ENCODE measurements at places on chromosomes 5 and 9. TPM values are rescaled to one million over a fixed set of nuclear protein-coding genes. Genes with fewer than 3 reads are reported as not detected.

DNA sequence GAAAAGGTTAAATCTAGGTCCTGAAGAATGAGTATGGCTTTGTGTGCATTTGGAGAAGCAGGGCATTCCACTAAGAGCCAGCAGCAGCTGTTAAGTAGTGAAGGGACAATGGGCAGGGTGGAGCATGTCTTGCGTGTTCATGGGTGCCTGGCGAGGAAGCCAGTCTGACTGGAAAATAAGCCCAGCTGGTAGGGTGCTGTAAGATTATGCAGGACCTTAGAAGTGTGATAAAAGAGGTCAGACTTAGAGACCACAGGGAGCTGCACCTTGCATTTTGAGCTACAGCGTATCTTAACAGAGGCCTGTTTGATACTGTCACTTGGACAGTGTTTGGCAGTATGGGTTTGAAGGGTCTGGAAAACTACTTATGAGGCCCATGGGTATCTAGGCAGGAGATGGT, 131.7 kb upstream of the ELL2 start:
- DNase-seq = no peak

GRCh38 chr5:39040875-39041274, 33.3 kb downstream of the RICTOR start:
- no peak for DNase-seq

The FGF18 gene
- total RNA-seq = not detected

The GPR150 gene
- not detected for total RNA-seq

The LHX3 gene
- total RNA-seq = 0.15 TPM

The FLT4 gene
- not detected for total RNA-seq

DNA sequence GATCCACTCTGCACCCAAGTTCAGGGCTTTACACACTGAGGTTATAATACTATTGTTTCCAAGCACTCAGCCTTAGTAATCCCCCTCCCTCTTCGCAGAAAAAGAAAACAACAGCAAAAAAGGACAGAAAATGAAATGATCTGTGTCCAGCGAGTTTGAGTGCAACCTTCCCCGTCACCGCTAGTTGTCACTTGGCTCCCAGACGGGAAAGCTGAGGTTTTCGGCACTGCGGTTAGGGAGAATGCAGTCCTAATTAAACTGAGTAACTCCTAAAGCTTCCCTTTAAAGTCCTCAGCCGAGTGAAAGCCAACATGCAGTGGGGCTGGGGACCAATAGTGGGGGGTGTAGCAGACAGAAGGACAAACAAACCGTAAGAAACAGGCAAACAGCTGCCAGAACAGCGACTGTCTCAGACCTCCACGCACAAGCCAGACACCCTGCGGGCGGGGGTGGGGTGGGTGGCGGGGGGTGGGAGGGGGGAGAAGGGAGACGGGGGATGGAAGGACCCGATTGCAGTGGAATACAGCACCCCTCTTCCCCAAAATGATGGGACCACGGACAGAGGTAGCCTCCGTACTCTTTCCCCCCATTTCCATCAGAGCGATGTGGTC, 680 bp downstream of the GLRA1 start:
- DNase-seq = no peak

GRCh38 chr5:60972231-60972630, 27.2 kb downstream of the NDUFAF2 start:
- no peak for DNase-seq

DNA sequence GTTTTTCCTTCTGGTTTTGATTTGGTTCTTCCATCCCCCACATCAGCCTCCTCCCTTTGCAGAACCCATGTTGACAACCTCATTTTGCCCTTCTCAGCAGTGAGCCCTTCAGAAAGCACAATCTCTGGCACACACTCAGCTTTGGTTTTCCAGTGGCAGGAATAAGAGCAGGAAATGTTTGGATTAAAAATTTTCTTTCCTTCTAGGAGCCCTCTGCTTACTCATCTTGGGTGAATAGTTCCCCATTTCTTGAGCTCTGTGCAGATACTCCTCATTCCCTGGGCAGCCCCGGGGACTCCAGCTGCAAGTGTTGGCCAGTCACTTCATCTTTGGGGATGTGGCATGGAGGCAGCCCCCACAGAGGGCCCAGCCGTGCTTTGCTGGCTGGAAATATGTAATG, 170.5 kb downstream of the NR3C1 start:
- no peak for DNase-seq
